T-helper 2 cell treated with Interferon-gamma antibody and Interleukin-4, amounts not matched to agents 100 ng/mL and 5 ng/mL, for 36 hours (primary cell): ENCODE measurements at places on chromosomes 2 and 18. TPM values are rescaled to one million over a fixed set of nuclear protein-coding genes. Genes with fewer than 3 reads are reported as not detected.

CFAP210 gene
- not detected in 2 replicates for total RNA-seq

GPR35 gene
- total RNA-seq = 14.9 and 16.3 TPM in 2 replicates

CAPN14 gene
- total RNA-seq = 0.20 and 0.27 TPM in 2 replicates

AMER3 gene
- not detected in 2 replicates for total RNA-seq

FAM237A gene
- total RNA-seq = not detected in 2 replicates

GKN2 gene
- total RNA-seq = not detected in 2 replicates

IL36RN gene
- not detected in 2 replicates for total RNA-seq

ZC3H8 gene
- total RNA-seq = 24.3 and 25.7 TPM in 2 replicates

CCDC74A gene
- total RNA-seq = 1.9 and 2.8 TPM in 2 replicates

ERFE gene
- 0.09 and 0.11 TPM in 2 replicates for total RNA-seq

SMYD1 gene
- not detected in 2 replicates for total RNA-seq

CYP26B1 gene
- not detected in 2 replicates for total RNA-seq

TRPM8 gene
- total RNA-seq = not detected in 2 replicates

ZNF532 gene
- 1.4 and 2.4 TPM in 2 replicates for total RNA-seq

DLX2 gene
- not detected in 2 replicates for total RNA-seq

DCC gene
- total RNA-seq = not detected in 2 replicates
